ENCODE measurements at places on chromosomes 2 and 18.

DNA sequence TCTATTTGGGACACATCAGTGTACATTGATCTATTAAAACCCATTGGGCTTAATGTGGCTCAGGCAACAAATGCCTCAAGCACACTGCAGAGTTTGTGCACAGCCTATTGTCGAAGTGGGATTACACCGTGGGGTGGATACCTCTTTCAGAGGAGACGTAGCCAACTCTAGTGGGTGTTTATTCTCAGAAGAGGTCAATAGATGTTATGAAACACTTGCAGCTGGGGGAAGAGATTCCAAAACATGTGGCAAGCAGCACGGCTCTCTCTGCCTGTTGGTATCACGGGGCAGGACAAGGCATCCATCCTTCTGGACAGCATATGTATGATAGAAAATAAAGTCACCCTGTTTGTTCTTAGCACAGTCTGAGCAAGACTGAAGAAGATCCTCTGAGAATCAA, 121.4 kb upstream of the COPS8 start:
- no peak for DNase-seq

- no peak for DNase-seq
Measured at GRCh38 chr2:37708146-37708545, 36.7 kb upstream of the CDC42EP3 start.

DNA sequence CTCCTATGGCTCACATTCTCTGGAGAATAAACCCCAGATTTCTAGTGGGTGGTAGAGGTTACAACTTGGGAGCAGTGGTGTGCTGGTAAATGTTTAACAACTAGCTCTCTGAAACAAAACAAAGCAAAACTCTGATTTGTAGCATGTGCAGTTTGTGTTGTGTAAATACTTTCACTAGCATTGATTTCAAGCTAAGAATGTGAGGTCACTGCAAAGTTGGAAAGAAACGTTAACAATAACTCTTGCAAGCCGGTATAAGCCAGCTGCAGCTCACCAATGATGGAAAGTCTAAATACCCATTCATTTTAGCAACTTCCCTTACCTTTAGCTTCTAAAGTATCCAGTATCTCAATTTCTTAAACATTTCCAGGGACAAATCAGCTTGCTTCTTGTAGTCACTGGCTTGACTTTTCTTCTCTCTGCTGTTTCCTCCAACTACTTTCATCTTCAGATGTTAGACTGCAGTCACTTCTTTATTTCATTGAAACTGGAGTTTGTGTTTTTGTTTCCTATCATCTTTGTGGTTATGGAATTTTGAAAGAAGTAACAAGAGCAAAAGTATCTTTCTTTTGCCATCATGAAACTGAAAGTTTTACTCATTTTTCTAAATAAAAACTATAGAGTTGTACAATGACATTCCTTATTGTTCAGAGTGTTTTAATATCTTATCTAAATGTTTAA, 140.2 kb downstream of the PLCL1 start:
- DNase-seq, result no peak

GRCh38 chr18:76564117-76564516, 69.1 kb upstream of the ZNF516 start:
- no peak for DNase-seq

DNA sequence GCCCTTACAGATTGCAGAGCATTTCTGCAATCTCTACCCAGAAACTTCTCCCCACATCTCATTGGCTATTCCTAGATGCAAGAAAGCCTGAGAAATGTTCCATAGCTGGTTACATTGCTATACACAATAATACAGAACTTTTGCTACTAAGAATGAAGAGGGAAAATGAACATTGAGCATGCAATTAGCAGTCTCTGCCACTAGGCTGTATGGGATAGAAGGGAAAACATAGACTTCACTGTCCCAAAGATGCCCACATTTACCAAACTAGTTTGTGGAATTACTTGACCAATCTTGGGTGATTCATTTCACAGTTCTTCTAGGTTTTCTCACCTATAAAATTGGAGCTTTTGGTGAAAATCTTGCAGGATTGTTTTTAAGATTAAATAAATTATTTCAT, 265.7 kb upstream of the NT5C1B start:
- DNase-seq, result no peak

DNA sequence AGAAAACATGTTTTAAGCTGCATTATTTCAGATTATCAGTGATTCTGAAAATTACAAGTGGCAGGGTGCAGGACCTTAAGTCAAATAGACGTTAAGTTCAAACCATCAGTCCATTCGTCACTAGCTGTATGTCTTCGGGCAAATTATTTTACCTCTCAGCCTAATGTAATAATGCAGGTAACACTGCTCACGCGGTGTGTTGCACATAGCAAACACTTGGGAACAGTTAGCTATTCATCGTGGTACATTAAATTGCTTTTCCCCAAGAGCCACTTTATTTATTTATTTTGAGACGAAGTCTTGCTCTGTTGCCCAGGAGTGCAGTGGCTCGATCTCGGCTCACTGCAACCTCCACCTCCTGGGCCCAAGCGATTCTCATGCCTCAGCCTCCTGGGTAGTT, 10.1 kb downstream of the MAT2A start:
- no peak for DNase-seq

GRCh38 chr18:34929336-34929780, 111.9 kb upstream of the MAPRE2 start:
- no peak for DNase-seq

DNA sequence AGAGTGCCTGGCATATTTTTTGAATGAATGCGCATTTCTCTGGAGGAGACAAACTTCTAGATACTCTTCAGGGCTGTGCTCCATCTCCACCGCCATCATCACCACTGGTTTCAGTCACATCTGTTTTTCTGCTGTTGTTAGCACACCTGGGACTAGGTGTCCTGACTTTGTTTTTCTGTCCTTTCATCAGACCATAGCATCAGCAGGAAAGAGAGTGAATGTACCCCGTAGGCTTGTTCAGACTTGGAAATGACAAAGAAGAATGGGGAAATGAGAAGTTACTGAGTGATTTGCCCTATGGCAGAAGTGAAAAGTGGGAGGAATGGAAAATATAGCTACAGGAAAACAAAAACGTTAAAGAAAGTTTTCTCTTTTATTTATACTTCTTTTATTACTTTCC, 965.2 kb upstream of the FANCL start:
- DNase-seq, result no peak

DNA sequence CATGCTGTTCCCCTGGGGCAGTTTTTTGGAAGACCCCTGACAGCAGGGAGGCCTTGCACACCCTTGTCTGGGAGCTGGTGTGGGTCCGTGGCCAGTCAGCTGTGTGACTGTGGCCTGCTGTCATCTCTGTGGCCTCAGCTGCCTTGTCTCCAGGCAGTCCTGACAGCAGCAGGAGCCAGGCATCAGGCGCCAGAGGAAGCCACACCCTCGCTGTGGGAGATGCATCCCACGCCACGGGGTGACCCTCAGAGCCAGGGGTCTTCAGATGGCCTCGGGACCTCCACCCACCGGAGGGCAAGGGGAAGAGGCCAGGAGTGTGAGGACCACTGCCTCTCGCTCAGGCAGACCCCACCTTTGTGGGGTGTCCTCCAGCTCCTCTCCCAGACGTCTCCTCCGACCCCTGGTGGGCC, 5.0 kb downstream of the BOK start:
- DNase-seq, result no peak

GRCh38 chr2:167401309-167401708, 513.0 kb downstream of the XIRP2 start:
- no peak for DNase-seq

GRCh38 chr2:179877601-179878364, 16.4 kb upstream of the ZNF385B start:
- DNase-seq, result no peak

- DNase-seq, result no peak
Measured at GRCh38 chr2:62593825-62594224, 87.8 kb upstream of the TMEM17 start.

GRCh38 chr2:20583425-20583881, 67.4 kb downstream of the HS1BP3 start:
- DNase-seq, result no peak

DNA sequence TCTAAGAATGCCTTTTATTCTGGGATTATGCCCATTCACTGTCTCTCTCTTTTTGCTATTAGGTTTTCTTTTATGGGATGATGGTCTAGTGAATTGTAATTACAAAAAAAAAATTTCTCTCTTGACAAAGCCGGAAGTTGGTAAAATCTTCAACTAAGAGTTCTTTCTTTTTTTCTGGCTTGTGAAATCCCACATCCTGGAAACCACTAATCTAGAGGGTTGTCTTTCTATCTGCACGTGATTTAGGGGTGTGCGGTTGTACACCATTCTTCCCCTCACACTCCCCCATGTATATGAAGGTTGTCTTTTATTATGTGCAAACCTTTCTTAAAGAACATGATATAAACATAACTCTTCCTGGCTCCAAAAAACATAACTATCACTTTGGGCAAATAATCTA, 52.0 kb downstream of the GATA6 start:
- DNase-seq, result no peak

GRCh38 chr2:152083202-152083875, 15.5 kb downstream of the CACNB4 start:
- DNase-seq, result no peak

DNA sequence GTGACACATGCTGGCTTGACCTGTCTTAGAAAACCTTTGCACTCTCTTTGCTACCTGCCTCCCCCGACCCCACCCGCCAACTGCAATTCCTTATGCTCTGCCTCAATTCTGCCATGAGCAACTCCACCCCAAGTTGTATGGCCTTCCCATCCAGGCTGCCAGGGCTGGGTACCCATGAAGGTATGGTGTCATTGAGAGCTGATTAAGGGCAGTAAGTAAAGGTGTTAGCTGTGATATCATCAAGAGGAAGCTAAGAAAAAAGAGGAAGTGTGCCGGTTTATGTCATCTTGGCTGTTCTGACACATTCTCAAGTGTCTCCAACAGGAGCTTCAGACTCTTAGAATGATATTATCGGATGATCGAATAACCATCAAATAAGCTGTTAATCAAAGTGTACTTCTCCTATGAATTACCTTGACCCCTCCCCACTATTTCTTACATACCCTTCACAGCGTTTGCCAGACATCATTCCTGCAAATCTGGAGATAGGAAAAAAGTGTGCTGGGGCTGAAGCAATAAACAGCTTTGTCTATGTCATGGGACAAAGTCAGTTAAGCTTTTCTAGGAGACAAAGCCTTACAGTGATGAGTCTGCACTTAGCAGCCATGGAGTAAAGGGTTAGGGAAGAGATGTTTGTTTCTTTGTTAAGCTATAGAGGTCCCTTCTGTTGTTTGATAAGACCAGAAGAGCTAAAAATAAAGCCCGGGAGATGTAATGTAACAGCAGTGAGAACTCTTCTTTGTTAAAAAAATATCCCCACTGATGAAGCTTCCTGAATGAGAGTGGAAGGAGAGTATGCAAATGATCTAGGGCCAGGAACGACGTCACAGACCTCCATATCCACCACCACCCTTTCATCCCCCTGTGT, 40.4 kb upstream of the SMAD2 start:
- DNase-seq, result no peak

DNA sequence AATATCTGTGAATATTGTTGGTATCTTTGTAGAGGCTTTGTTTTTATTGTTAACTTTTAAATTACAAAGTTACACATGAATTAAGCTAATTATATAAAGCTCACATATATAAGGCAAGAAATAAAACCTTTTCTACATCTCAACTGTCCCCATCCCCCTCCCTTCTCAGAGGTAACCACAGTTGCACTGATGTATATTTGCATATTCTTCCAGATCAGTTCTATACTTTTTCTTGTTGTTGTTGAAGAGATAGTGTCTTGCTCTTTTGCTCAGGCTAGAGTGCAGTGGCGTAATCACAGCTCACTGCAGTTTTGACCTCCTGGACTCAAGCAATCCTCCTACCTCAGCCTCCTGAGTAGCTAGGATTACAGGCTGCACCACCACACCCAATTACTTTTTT, 36.0 kb upstream of the CDC42EP3 start:
- DNase-seq, result no peak

DNA sequence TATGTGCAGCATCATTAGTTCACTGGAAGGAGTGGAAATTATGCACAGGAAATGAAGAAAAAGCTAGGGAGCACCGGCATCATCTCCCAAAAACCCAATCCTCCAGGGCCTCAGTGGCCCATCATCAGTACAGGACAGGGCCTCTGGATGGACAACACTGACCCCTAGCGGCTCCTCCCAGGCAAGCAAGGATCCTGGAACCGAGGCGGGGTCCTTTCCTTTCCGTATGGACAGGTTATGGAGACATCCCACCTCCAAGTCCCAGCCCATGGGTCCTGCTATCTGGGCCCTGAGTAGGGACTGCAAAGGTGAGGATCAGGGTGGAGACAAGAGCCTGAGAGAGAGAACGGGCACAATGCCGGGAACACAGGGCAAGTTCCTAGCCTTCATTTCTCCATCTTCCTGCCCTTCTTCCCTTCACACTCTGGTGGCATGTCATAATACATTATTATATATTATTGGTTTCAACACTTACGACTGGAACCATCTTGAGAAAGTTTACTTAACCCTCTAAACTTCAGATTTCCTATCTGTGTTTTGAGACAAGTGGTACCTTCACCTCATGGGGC, 68.2 kb downstream of the ZNF516 start:
- peak; percentile 54 for DNase-seq

DNA sequence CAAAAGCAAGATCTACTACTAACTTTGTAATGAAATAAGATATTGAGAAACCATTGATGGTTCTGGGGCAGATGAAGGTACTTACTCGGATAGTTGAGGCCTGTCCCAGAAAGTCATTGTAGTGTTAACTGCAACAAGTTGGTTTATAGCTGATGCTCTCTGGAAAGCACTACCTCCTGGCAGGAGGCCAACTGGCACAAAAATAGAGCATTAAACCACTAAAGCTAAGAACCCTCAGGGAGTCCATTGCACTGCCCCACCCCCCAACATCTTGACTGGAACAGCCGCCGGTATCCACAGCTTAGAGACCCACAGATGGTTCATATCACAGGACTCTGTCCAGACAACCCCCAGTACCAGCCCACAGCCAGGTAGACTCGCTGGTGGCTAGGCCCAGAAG, 552.5 kb upstream of the CRIM1 start:
- no peak for DNase-seq

- DNase-seq, result no peak
Measured at GRCh38 chr2:217307023-217307422, 447.2 kb upstream of the TNP1 start.
